NCI-H146 (cell line): ENCODE measurements at places on chromosomes 7 and 10.

- peak; percentile 7 for DNase-seq
Observed at GRCh38 chr7:55472928-55473725, 99.2 kb downstream of the VOPP1 start.

DNA sequence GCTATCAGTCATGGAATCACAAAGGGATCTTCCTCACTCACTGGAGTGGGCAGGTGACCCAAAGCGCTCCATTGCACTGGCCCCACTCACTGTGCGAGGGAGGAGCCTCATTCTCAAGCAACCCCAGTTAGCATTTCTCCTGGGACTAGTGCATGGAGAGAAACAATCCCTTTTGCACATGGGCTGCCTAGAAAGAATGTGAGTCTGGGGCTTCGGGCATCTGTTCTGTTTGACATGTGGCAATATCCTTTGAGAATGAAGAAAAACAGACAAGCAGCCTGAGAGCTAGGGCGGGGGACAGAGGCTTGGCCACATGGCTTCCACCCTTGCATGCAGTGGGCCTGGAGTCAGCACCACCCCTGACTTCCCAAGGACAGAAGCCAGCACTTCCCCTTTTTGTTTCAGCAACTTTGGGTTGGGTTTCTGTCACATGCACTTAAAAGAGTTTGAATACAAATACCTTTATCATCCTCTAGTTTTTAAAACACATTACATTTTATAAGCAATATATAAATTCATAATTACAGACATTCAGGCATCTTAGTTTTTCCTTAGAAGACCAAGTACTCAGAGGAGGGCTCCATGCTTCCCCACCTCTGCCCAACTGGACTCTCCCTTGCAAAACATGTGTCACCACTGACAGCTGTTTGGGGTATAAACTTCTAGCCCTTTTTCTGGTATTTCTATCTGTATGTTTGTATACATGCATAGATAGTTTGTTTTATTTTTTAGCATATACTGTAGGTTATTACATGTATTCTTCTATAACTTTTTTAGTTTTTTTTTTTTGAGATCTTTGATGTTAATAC is 73.8 kb downstream of the RBM20 start:
- no peak for DNase-seq

DNA sequence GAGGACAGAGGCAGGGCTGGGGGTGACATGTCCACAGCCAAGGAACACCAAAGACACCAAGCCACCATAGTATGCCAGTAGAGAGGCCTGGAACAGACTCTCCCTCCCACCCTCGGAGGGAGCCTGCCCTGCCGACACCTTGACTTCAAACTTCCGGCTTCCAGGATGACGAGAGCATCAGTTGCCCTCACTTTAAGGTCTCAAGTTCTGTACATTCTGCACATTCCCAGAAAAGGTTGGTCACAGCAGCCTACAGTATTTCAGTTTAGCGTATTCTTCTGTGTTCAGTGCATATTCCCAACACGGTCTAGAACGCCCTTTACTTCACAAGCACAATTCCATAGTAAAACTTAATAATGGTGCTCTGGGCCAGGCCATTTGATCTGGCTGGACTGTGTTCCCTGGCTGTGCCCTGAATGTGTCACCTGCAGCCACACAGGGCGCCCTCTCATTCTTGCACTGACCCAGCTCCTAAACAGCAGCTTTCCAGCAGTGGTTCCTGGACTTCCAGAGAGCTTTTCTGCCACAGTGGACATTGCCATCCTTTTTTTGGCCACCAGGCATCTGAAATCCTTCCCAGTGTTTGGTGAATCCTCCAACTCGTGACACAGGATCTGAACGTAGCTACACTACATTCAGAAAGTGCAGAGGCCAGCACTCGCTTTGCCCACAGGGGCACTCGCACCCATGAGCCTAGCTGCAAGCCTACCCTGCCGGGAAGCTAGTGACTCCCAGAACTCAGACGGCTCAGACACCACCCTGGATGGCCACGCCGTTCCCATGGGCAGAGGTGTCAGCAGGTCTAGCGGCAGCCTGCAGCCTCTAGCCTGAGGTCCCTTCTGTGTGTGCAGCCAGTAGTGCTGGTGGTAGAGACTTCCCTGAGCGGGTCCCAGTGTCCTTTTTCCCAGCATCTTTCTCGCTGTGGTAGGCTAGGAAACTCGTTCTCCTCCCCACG is 36.4 kb upstream of the INSIG1 start:
- no peak for DNase-seq

GRCh38 chr7:143463556-143463955 is 14.1 kb upstream of the TAS2R41 start:
- no peak for DNase-seq

- DNase-seq = no peak
Observed at GRCh38 chr7:39810204-39810642, 139.8 kb upstream of the CDK13 start.

DNA sequence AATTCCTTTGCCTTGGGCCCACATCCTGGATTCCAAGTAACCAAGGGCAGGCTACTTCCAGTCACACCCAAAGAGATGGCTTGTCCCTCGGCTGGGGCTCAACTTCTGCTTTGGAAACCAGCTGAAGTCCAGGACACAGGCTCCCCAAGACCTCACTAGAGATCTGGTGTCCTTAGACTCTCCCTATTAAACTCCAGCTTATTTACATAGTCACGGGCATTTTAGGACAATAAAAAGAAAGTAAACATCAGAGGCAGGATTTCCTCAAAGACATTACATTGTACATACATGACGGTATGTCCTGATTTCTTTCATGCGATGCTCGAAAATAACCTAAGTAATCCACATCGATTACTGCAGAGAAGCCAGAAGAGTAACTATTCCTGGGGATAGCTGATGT is 461.5 kb upstream of the C7orf33 start:
- DNase-seq = no peak

DNA sequence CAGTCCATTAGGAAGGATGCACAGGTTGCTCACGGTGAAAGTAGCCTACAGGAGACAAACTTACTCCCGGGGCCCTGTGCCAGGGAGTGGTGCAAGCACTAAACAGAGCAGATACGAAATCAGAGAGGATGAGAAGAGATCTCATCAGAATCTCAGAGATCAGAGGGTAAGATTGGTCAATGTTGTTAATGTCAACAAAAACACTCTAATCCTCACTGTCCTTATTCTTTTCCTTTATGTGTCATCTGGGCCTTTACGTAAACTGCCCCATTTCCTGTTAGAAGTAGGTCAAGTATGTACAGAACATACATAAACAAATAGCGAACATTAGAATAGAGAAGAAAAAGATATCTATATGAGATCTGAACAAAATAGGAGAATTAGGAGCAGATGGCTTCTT is 163.1 kb downstream of the PPP1R17 start:
- DNase-seq = no peak

DNA sequence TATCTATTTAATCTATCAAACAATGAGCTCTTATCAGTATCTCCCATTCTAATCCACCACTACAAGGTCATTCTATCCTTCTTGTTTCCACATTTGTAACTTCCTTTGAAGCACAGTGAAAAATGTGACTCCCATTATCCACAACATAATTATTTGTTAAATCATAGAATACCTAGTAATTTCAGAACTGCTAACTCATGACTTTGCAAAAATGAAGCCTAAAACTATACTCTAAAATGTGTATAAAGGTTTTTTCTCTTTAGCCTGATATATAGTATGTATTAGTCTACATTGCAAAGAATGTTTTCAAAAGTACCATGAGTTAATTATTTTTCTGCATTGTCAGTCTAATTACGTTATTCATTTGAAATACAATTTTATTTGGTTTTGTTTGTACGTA is 12.0 kb upstream of the MRPS16 start:
- DNase-seq = no peak

- no peak for DNase-seq
Observed at GRCh38 chr7:142908921-142909890, 23.7 kb upstream of the TRPV6 start.

DNA sequence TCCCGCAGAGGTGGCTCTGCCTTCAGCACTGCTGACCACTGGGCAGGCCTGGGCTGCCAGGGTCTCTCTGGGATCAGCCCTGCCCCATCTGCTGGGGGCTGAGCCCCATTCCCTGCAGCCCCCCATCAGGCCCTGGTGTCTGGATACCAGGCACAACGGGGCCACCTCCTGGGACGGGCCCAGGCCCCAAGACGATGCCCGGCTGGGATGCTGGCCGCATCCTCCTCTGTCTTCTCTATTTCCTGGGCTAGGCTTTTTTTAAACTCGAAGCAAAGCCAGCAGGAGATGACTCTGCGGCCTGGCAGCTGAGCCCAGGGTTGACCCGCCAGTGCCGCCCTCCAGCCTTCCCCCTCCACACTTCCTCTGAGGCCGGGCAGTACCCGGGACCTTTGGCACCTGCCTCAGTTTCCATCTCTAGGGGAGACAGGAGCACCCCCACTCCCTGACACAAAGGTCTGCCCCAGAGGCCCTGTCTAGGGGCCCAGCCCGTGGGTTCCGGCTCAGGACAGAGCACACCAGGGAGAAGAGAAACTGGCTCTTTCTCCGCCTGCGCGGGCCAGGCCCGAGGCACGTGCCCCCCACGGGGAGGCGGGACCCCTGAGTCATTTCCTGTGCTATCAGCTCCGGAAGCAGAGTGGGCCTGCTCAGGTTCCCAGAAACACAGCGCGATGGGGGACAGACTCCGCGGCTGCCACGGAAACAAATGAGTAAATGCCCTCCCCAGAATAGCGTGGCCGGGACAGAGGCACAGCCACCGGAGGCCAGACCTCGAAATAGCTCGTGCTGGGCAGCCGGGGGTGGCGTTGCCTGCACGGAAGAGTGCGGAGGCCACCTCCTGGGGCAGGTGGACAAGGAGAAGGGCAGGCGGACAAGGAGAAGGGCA is 84.6 kb upstream of the PDGFA start:
- no peak for DNase-seq

- DNase-seq = no peak
Observed at GRCh38 chr7:2100278-2101208, 132.2 kb downstream of the MAD1L1 start.

DNA sequence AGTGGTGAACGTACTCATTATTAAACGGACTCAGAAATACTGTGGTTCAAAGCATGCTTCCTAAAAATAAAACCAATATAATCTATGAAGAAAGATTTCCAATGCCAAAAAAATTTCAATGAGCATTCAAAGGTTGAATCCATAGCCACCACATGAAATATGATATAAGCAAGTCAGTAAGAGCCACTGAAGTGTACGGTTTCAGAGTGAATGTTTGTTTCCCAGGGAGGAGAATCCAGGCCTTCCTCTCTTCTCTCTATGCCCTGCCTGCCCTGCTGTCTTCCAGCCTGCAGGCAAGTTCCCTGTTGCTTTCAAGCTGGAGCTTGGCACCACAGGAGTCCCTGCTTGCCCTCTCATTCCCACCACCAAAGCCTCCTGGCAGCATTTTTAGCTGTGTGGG is 1171.6 kb upstream of the C7orf33 start:
- DNase-seq = peak; percentile 91

DNA sequence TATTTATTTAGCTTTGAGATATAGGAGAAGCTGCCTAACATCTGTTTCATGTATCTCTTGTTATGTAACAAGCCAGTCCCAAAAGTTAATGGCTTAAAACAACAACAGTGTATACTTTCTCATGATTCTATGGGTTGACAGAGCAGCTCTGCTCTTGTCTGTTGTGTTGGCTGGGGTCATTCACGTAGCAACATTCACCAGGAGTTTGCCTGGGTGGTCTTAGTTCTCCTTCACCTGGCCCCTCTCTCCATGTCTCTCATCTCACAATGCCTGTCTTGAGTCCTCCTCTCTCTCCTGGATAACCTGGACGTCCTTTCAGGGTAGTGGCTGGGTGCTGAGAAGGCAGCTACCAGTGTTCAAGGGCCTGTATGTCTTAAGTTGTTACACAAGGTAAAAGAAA is 27.5 kb downstream of the INPP5F start:
- no peak for DNase-seq

DNA sequence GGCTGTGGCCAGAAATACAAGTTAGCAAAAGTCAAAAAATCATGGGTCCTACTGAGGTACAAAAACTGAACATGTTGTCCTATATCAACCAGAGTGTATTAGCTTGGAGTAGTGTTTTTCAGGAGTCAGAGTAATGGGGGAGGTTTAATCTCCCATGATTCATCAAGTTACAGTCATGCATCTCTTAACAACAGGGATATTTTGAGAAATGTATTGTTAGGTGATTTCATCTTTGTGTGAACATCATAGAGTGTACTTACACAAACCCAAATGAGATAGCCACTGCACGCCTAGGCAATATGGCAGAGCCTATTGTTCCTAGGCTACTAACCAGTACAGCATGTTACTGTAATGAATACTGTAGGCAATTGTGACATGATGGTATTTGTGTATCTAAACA is 14.9 kb upstream of the TES start:
- no peak for DNase-seq

GRCh38 chr7:92636018-92636560 is 45.9 kb upstream of the FAM133B start:
- DNase-seq = no peak

DNA sequence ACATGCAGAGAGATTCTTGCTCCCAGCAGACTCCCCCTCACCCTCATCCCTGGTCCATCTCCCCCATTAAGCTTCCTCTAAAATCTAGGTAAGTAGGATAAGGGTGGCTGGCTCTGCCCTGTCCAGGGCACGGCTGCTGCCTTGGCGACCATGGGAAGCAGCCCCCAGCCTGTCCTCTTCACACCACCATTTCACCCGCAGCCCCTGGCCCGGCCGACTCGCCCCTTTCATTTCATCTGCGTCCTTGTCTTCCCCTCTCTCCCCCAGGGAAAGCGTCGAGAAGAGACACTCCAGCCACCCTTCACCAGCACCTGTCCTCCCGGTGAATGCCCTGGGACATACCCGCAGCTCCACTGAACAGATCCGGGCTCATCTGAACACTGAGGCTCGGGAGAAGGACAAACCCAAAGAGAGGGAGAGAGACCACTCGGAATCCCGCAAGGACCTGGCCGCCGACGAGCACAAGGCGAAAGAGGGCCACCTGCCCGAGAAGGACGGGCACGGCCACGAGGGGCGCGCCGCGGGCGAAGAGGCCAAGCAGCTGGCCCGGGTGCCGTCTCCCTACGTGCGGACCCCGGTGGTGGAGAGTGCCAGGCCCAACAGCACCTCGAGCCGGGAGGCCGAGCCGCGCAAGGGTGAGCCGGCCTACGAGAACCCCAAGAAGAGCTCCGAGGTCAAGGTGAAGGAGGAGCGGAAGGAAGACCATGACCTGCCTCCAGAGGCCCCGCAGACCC is 342.3 kb upstream of the GALNT17 start:
- no peak for DNase-seq

DNA sequence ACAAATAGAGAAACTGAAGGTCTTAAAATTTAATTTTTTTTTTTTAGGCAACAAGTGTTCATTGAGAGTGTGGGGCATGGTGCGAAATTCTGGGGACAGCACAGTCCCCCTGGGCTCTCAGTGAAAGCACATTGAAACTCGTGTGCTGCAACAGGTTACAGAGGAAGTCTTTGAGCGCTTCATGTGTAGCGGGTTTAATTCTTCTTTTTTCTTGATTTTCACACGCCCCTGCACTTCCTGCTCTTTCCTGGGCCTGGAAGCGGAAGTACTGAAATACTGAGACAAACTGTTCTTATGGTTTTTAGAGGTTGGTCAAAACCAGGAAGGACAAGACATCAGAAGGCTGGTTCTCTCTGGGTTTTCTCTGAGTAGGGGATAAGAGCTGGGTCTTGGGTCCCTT is 203.5 kb downstream of the PTEN start:
- DNase-seq = no peak

DNA sequence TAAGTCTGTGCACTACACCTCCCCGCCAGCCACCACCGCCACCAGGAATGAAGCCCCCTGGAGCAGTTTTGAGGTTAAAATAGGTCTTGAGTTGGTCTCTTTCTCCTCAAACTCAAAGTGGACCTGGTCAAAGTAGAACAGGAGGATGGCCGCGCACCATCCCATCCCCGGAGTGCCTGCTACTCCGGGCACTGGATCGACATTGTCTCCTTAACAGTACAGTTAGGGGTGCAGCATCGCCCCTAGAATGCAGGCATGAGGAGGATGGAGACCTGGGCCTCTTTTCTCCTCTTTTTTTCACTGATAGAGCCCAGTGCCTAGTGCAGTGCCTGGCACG is 145.5 kb downstream of the SLIT1 start:
- DNase-seq = no peak
